ENCODE measurements at places on chromosomes 7 and 10.

- no peak for DNase-seq
These were observed 104.3 kb downstream of the MARCHF5 start for GRCh38 chr10:92395271-92395670.

DNA sequence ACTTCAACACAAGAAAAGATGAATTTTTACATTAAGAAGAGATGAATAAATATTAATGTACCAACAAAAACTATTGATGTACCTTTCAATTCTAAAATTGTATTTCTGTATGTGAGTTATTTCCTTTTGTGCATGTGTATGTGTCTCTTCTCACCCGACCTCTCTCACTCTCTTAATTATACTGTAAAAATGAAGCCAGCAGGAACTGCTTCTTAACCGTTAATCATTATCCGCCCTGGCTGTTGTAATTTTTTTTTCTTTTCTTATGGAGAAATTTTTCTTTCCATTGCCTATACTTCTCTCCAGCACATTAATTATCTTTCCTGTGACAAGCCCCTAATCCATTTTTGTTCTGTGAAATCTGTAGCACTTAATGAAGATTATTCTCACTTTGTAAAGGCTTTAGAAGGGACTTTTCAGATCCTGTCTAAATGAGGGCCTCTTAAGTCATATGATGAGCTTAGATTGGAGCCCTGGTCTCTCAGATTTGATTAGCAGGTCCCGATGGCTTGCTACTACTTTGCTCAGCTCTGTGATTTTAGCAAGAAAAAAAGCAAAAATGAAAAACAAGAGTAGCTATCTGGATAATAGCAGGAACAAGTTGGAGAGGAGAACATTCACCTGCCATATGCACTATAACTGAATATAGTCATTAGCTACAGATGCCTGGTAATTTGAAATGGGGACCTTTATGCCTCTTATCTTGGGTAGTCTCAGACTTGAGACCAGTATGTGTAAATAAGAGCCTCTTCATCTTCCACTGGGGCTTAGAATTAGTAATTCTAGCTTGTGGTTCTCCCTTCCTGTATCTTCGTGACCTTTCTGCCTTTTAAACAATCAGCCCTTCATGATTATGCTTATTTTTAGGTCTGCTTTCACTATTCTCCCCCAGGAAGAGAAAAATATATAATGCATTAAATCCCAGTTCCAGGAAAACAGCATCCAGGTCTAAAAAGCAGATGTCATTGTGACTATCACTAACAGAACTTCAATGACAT is 80.0 kb upstream of the COL1A2 start:
- no peak for DNase-seq

- no peak for DNase-seq
These were observed 30.0 kb upstream of the SRGN start for GRCh38 chr10:69057951-69058297.

- DNase-seq = no peak
These were observed 658.5 kb downstream of the TYW1 start for GRCh38 chr7:67655168-67655567.

DNA sequence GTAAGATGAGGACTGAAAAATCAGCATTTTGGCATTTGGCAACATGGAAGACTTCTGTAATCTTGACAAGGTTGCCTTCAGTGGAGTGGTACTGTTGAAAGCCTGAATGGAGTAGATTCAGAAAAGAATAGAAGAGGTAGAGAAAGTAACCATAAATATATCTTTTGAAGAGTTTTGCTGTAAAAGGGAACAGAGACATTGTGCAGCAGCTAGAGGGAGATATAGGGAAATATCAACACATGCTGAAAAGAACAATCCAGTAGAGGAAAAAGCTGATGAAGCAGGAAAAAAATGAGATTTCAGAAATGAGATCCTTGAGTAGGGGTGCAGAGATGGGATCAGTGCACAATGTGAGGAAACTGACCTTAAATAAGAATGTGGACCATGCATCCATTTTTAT is 60.0 kb downstream of the RAPGEF5 start:
- peak; percentile 21 for DNase-seq

DNA sequence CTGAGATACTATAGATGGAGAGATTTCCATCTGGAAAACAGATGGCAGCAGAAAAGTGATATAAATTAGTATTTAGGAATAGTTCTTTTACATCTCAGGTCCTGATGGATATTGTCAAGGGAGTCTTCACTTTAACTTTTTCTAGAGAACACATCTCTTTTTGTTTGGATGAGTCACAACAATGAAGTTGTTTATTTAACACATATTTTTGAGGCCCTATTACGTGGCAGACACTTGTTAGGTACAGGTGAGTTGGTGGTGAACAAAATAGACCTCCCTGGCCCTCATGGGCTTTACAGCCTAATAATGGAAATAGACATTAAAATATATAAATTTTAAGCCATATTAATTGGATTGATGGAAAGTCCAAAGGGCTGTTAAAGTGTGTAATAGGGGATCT is 168.3 kb downstream of the VTI1A start:
- no peak for DNase-seq

GRCh38 chr7:150978126-150978789 is at the start of gene KCNH2:
Gene KCNH2 (minus strand): TSS chr7:150978321. CDS start chr7:150977913, 408 bp downstream.
- no peak for DNase-seq

All from HT-29 (cell line).